ENCODE measurements at places on chromosomes 2 and 18. TPM values are rescaled to one million over a fixed set of nuclear protein-coding genes. Genes with fewer than 3 reads are reported as not detected.

The ANKRD30B gene
- not detected for total RNA-seq

The PROM2 gene
- total RNA-seq, result not detected

The VWA3B gene
- 0.33 TPM for total RNA-seq

The SCYGR4 gene
- not detected for total RNA-seq

The BIRC6 gene
- 30.8 TPM for total RNA-seq

The CYRIA gene
- total RNA-seq, result 0.31 TPM

The SERPINB12 gene
- total RNA-seq, result not detected

The HTRA2 gene
- total RNA-seq, result 42.9 TPM

The SPC25 gene
- 15.8 TPM for total RNA-seq

The PLB1 gene
- total RNA-seq, result 2.4 TPM

The LYG2 gene
- not detected for total RNA-seq

The TMEM169 gene
- 0.59 TPM for total RNA-seq

The ACVR1 gene
- 23.4 TPM for total RNA-seq

The BMP10 gene
- not detected for total RNA-seq

The CPO gene
- not detected for total RNA-seq

The CPSF3 gene
- 51.2 TPM for total RNA-seq

The PLGLB2 gene
- 0.23 TPM for total RNA-seq

The C2orf78 gene
- total RNA-seq, result not detected

The SGPP2 gene
- 0.42 TPM for total RNA-seq

The ADGRF3 gene
- 0.06 TPM for total RNA-seq

The RFTN2 gene
- total RNA-seq, result not detected

The IL1R1 gene
- 43.5 TPM for total RNA-seq

The VAMP8 gene
- total RNA-seq, result 15.7 TPM

The NAT8 gene
- total RNA-seq, result not detected

The PPIL3 gene
- 23.7 TPM for total RNA-seq

The AGXT gene
- not detected for total RNA-seq

The ATP6V1B1 gene
- total RNA-seq, result 2.7 TPM

The REG1B gene
- not detected for total RNA-seq

The SLC9A2 gene
- 2.8 TPM for total RNA-seq

The GKN2 gene
- total RNA-seq, result 2.2 TPM

The NYAP2 gene
- total RNA-seq, result not detected

The ANKRD29 gene
- total RNA-seq, result 16.2 TPM

The GALNT14 gene
- 47.8 TPM for total RNA-seq

The DPYSL5 gene
- 3.6 TPM for total RNA-seq

The IL18RAP gene
- total RNA-seq, result not detected

The ERBB4 gene
- not detected for total RNA-seq

The TEKT4 gene
- total RNA-seq, result not detected

The DTNA gene
- total RNA-seq, result not detected

The PSMA8 gene
- not detected for total RNA-seq

Measured in A549 treated with Mapracorat at 1 μM for 4 hours (cell line).